ENCODE measurements at places on chromosomes 1 and 21.
A peak's percentile ranks its signal among the peaks of the same experiment; 100 is the strongest.

- DNase-seq = no peak
These were observed 58.1 kb downstream of the PTP4A2 start for GRCh38 chr1:31879981-31880608.

GRCh38 chr1:164475834-164476233 is 83.2 kb upstream of the PBX1 start:
- no peak for DNase-seq

DNA sequence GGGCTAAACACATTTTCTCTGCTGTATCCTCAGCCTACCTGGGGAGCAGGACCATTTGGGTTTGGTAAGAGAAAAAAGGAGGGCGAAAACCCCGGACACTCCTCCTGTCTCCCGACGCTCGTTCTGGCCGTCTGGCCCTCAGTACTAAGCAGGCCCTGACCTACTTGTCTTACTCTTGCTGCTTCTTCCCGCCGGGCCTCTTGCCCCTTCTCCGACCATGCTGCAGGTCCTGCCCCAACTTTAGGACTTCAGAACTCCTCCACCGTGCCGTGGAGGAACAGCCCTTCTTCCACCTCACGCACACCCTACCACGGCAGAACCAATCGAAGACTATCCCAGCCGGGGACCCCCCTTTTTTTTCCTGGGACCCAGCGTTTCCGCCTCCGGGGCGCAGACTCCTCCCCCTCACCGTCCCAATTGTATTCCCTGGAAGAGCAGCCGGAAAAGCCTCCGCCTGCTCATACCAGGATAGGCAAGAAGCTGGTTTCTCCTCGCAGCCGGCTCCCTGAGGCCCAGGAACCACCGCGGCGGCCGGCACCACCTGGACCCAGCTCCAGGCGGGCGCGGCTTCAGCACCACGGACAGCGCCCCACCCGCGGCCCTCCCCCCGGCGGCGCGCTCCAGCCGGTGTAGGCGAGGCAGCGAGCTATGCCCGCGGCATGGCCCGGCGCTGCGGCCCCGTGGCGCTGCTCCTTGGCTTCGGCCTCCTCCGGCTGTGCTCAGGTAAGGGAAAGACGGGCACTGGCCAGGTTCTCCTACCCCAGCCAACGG is at the start of gene CHRNB2:
Gene CHRNB2 (plus strand): TSS at position 393 of the 771 bp plus-strand sequence. CDS start 267 bp downstream, at position 660.
- peak; percentile 68 for DNase-seq

- no peak for DNase-seq
These were observed 118.0 kb upstream of the BARHL2 start for GRCh38 chr1:90834886-90835660.

DNA sequence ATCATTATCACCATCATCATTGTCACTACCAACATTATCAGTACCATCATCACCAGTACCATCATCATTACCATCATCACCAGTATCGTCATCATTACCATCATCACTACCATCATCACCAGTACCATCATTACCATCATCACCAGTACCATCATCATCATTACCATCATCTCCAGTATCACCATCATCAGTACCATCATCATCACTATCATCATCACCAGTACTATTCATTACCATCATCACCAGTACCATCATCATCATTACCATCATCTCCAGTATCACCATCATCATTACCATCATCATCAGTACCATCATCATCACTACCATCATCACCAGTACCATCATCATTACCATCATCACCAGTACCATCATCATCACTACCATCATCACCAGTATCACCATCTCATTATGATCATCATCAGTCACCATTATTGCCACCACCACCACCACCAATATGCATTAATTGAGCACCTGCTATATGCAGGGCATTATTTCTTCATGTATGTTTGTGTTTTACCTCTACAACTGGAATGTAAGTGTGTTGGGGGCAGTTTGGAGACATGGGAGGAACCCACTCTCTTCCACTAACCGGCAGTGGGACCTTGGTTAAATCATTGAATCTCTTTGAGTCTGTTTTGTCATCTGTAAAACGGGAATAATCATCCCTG is 7.0 kb downstream of the ZBTB8B start:
- no peak for DNase-seq

DNA sequence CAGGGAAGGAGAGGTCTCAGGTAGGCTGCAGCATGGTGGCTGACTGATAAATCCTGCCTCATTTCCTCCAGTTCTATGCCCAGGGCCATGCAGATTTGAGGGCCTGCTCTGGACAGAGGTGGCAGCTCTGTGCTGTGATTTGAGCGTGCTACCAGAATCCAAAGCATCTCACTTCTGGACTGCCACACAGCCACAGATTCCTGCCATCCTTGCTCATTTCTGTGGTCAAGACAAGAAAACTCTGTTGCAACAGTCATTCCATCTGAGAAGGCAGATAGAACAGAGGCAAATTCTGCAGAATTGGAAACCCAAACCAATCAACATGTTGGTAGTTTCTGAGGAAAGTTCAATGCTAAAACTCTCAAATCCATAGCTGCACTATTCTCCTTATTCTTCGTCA is 102.8 kb upstream of the GALNT2 start:
- no peak for DNase-seq

DNA sequence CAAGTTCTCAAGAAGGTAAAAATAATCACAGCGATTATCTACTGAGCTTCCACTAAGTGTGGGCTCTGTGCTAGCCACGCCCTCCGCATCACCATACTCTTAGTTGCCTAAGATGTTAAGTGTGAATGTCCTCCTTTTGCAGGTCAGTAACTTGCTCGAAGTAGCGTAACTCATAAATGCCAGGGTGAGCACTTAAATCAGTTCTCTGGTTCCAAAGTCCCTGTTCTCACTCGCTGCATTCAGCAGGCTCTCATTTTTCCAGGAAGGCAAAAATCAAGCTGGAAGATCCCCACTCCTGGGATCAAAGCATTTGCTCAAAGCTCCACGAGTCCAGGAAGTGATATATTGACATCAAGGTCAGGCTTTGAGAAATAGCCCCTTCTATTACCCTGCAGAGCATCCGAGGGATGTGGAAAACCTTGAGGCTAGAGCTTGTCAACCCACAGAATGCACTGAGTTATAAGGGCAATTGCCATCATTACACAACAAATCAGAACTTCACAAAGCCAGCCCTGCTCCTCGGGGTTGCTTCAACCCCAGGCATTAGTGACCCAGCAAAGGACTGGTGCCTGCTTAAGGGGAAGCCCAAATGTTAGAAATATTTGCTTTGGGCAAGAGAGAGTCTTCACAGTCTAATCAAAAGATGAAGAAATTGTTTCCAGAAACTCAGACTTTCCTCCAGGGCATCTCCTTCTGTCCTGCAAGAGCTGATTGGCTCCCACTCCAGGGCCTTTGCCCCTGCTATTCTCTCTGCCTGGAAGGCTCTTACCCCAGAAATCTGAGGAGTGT is 19.5 kb downstream of the SLC30A1 start:
- DNase-seq = no peak

GRCh38 chr1:100152271-100152670 is 19.3 kb downstream of the TRMT13 start:
- DNase-seq = no peak

DNA sequence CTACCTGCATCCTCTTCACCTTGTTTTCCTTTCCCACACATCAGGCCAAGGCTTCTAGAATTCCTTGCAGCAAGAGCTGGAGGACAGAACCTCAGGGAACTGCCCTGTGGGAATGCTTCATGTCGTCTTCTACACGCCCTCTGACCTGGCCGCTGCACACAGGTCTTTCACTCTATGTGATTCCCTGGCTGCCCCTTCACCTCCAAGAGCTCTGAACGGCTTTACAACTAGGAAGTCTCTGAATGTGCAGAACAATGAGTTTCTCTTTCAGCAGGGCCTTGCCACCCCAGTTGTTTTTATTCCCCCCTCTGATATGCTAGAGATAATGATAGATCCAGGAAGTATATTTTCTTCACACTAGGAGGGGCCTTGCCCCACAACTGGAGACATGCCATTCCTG is 142.6 kb downstream of the CLIC6 start:
- no peak for DNase-seq

- DNase-seq = no peak
These were observed 210.9 kb downstream of the KAZN start for GRCh38 chr1:14809191-14809981.

DNA sequence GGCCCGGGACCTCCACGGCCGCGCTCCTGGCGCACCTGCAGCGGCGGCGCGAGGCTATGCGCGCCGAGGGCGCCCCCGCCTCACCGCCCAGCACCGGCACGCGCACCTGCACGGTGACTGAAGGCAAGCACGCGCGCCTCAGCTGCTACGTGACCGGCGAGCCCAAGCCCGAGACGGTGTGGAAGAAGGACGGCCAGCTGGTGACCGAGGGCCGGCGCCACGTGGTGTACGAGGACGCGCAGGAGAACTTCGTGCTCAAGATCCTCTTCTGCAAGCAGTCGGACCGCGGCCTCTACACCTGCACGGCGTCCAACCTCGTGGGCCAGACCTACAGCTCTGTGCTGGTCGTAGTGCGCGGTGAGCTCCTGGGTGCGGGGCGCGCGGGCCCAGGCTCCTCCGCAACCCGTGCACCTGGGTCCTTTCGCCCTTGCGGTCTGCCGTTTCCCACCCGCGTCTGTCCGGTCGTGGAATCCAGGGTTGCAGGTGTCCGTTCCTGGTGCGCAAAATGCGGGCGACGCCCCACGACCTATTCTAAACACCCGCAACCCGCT is 4.6 kb downstream of the OBSCN start:
- no peak for DNase-seq

- no peak for DNase-seq
These were observed 84.7 kb downstream of the BRINP2 start for GRCh38 chr1:177255411-177255810.

DNA sequence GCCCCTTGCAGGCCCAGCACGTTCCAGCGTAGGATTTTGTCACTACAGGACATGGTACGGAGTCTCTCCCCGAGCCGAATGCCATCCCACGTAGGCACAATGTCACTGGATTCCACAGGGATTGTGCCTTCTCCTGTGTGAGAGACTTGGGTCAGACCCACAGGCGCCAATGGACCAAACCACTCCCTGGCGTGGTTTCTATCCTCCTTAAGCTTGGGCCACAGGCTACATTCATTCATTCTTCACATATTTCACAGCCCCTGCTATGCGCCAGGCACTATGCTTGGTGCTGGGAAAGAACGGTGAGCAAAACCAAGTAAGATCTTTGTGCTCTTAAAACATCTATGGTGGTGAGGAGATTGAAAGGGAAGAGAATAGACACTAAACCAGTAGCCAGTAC is 18.7 kb downstream of the CHRNB2 start:
- no peak for DNase-seq

DNA sequence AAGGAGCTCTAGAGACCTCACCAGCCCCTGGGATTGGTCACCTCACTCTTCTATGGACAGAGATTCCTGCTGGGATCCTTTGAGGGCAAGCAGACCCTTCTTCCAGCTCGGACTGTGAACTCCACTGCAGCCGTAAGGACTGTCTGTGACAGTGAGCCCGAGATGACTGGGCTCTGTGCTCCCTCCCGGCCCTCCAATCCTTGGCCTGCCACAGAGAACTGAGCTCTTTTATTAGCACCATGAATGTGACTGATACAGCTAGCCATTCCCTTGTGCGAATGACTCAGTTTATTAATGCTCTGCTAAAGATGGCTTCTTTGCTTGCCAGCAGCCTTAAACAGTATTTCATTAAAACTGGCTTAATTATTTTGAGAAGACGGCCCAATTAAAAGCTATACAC is 194.6 kb upstream of the LMO4 start:
- DNase-seq = no peak

DNA sequence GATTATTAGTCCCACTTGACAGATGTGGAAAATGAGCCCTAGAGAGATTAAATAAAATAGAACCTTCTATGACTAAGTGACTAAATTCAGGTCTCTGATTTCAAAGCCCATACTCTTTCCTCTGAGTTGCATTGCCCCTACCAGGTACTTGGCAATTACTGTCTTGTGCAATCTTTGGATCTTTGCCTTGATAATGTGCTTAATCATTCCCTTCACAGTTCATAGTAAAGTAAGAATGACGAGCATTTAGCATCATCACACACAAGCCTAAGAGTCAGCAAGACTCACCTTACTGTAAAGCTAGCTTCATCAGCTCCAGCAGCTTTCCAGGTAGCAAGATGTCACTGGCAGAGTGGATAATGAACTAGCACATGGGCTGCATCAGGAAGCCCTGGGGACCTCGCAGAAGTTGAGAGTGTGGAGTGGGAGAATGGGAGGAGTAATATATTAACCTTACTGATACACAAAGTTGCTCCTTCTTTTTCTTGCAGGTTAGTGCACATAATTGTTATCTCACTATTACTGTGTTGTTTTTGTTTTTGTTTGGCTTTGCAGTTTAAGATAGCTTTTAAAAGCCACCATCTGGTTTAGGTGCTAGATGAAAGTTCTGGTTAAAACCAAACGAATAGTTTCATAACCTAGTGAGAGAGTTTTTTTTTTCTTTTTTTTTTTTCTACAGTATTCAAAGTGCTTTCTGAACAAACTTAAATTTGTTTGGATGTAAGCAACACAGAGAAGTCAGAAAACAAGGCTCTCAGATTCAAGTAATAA is 71.8 kb downstream of the PBX1 start:
- DNase-seq = no peak

GRCh38 chr1:56473582-56474270 is 105.6 kb downstream of the PLPP3 start:
- no peak for DNase-seq

- no peak for DNase-seq
These were observed 81.8 kb downstream of the TMEM53 start for GRCh38 chr1:44592208-44593145.

DNA sequence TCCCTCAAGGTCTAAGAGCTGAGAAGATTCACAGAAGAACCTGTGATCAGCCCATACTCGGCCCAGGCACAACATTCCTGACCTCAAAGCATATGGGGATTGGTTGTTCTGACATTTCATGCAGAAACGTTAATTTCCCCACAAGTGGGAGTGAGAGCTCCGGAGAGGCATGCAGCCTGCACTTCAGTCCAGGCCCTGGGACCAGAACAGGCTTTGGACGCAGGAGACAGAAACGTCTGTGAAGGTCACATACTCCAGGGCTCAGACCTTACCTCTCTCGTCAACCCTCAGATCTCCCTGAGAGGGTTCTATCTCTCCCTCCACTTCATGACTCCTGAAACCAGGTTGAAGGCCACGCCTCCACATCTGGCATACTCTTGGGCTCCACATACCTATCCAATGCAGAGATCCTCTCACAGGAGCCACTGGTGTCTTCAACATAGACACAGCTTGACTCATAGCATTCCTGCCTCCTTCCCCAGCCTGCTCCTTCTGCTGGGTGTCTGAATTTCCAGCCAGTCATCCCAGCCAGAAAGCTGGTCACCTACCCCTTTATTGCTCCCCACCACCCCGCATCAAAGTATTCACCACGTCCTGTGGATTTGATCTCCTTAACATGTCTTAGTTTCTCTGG is 149.2 kb downstream of the OMA1 start:
- DNase-seq = no peak

GRCh38 chr21:45397381-45397780 is 7.6 kb upstream of the COL18A1 start:
- DNase-seq = no peak

GRCh38 chr1:54564312-54565112 is 16.5 kb downstream of the ACOT11 start:
- DNase-seq = no peak

- no peak for DNase-seq
These were observed 9.5 kb upstream of the B3GALNT2 start for GRCh38 chr1:235513495-235514366.

- DNase-seq = no peak
These were observed 14.6 kb upstream of the JAK1 start for GRCh38 chr1:64980745-64981600.

GRCh38 chr21:43581453-43581852 is 77.8 kb downstream of the HSF2BP start:
- no peak for DNase-seq

- no peak for DNase-seq
These were observed 553.3 kb upstream of the USP24 start for GRCh38 chr1:55768327-55768952.
